ENCODE measurements at places on chromosomes 3 and 15. TPM values are rescaled to one million over a fixed set of nuclear protein-coding genes. Genes with fewer than 3 reads are reported as not detected.

Gene GOLGA8M
- not detected for total RNA-seq

DNA sequence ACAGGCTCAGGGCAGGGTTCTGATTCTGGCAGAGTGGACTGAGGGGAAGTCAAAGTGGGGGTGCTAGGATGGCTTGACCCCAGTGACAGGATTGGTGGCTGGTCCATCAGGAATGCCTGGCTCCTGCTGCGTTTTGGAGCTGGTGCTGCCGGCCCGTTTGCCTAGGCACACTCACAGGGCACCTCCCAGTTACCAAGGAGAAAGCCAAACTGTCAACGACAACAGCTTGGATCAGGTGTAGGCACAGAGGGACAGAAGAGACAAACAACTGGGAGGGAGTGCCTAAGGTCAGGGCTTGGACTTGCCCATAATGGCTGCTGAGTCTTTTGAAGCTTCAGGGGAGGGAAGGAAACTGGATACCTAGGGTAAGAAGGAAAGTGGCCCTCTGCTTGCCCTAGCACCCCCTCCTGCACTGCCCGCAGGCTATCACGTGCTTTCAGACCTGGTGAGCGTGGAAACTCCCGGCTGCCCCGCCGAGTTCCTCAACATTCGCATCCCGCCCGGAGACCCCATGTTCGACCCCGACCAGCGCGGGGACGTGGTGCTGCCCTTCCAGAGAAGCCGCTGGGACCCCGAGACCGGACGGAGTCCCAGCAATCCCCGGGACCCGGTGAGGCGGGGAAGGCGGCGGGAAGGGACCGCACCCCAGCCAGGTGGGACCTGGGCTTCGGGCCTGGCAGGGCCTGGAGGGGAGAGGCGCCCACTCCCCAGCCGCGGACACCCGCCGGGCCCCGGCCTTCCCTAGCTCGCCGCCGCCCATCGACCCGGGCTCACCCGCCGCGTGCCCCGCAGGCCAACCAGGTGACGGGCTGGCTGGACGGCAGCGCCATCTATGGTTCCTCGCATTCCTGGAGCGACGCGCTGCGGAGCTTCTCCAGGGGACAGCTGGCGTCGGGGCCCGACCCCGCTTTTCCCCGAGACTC lies 5.1 kb downstream of the DUOX1 start:
- H3K4me3 ChIP-seq: no peak overlapping the region
- peaks cover 19% of the 10 kb centered on the region for H3K27me3 ChIP-seq
- H3K4me1 ChIP-seq: no peaks in the 10 kb centered on the region
- H3K27ac ChIP-seq: no peak overlapping the region
- DNase-seq: no peak

GRCh38 chr3:37456781-37457180 lies 282.4 kb upstream of the LRRFIP2 start:
- DNase-seq: no peak
- H3K36me3 ChIP-seq: no peaks in the 10 kb centered on the region
- no peaks in the 10 kb centered on the region for H3K4me1 ChIP-seq
- H3K27me3 ChIP-seq: peaks cover 20% of the 10 kb centered on the region
- H3K4me3 ChIP-seq: no peak overlapping the region

Gene SCG3
- not detected for total RNA-seq

- no peak overlapping the region for H3K27ac ChIP-seq
- DNase-seq: no peak
These were observed 44.0 kb downstream of the EDEM1 start for GRCh38 chr3:5231487-5231886.

Gene GOLGA8K
- 0.13 TPM for total RNA-seq

Gene FEZF2
- total RNA-seq: not detected

- DNase-seq: no peak
- peaks cover 12% of the 10 kb centered on the region for H3K4me1 ChIP-seq
- no peaks in the 10 kb centered on the region for H3K36me3 ChIP-seq
- H3K27ac ChIP-seq: no peak overlapping the region
- no peaks in the 10 kb centered on the region for H3K27me3 ChIP-seq
These were observed 219.9 kb downstream of the TCF12 start for GRCh38 chr15:57138349-57138788.

DNA sequence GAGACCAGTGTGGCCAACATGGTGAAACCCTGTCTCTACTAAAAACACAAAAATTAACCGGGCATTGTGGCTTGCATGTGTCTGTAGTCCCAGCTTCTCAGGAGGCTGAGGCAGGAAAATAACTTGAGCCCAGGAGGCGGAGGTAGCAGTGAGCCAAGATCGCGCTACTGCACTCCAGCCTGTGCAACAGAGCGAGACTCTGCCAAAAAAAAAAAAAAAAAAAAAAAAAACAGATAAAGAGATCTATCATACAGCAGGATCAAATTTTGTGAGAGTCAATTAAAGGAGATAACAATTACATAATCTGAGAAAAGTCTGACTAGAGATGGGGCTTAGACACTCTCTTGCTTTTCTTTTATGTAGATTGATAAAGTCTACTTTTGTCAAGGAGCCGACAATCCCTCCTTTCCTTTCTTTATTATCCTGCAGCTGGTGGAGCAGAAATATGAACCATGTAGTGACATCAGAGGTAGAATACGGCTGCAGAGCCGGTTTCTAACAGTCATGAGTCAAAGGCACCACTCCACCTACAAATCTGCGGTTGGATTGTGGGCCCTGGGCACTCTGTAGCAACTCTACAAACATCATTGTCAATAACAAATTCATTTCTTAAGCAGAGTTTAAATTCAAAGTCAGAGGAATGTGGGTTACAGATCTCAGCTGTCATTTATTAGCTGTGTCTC lies 9.0 kb downstream of the C2CD4A start:
- H3K27me3 ChIP-seq: no peaks in the 10 kb centered on the region
- H3K36me3 ChIP-seq: no peaks in the 10 kb centered on the region
- no peaks in the 10 kb centered on the region for H3K4me1 ChIP-seq
- no peak overlapping the region for H3K4me3 ChIP-seq
- H3K27ac ChIP-seq: no peak overlapping the region

Gene FGF7
- not detected for total RNA-seq

DNA sequence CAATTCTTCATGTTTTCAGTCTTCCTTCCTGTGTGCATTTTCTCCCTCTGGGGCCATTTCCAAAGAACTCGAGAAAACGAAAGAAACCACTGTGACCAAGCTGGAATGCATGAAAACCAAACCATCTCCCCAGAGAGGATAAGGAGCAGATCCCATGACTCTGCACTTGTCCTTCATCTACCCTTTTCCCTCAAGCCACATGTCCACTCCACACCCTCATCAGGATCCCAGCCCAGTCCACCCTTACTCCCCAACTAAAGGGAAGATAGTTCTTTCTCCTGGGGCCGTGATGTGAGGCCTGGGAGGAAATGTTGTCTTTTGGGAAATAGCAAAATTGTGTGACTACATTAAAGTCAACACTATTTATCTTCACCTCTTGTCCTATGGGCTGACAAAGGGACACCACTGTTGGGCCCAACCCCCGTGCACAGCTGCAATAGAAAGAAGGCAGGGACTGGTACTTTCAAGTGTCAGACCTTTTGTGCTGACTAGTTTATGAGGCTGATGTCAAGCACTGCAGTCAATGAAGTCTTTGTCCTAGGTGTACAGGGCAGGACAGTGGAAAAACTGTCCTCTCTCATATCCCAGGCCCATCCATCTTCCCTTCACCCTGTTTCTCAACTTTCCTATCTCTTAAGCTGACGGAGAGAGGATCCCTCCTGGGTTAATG lies 487.1 kb upstream of the NR2F2 start:
- H3K4me1 ChIP-seq: peaks cover 30% of the 10 kb centered on the region
- DNase-seq: no peak
- no peaks in the 10 kb centered on the region for H3K27me3 ChIP-seq
- H3K27ac ChIP-seq: no peak overlapping the region

GRCh38 chr3:155217591-155217990 lies 75.9 kb downstream of the STRIT1 start:
- no peak overlapping the region for H3K4me3 ChIP-seq
- no peaks in the 10 kb centered on the region for H3K4me1 ChIP-seq
- no peak for DNase-seq
- H3K36me3 ChIP-seq: no peaks in the 10 kb centered on the region
- no peak overlapping the region for H3K27ac ChIP-seq
- H3K27me3 ChIP-seq: no peaks in the 10 kb centered on the region

Gene SLC4A7
- 55.0 TPM for total RNA-seq

- H3K27ac ChIP-seq: peak overlapping the region; percentile 96
- peaks cover 32% of the 10 kb centered on the region for H3K4me1 ChIP-seq
- peak overlapping the region; percentile 99 for H3K4me3 ChIP-seq
- no peaks in the 10 kb centered on the region for H3K27me3 ChIP-seq
These were observed 449 bp downstream of the RAF1 start for GRCh38 chr3:12663401-12663935.

- no peak for DNase-seq
- no peaks in the 10 kb centered on the region for H3K27me3 ChIP-seq
- peaks cover 3% of the 10 kb centered on the region for H3K4me1 ChIP-seq
- H3K36me3 ChIP-seq: no peaks in the 10 kb centered on the region
- no peak overlapping the region for H3K27ac ChIP-seq
These were observed 100.4 kb downstream of the DAPK2 start for GRCh38 chr15:63945838-63946298.

Gene ARPP21
- not detected for total RNA-seq

DNA sequence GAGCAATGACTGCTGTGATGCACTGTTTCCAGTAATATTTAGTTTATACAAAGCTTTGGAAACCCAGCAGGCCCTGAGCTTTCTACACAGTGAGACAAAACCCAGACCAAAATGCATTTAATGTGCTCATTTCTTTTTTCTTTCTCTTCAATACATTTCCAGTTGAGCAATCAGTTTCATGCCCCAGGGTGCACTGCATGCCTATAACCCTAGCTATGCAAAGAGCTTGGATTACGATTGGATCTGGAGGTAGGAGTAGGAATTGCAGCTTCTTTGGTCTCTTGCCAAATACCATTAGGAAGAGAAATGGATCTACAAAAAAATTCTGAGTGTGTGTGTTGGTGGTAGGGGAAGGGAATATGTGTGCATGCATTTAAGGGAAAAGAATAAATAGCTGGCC lies 1001.4 kb downstream of the SQOR start:
- H3K4me1 ChIP-seq: no peaks in the 10 kb centered on the region
- DNase-seq: no peak
- no peak overlapping the region for H3K27ac ChIP-seq
- H3K36me3 ChIP-seq: no peaks in the 10 kb centered on the region
- no peak overlapping the region for H3K4me3 ChIP-seq

GRCh38 chr15:85760531-85761371 lies 34.0 kb downstream of the KLHL25 start:
- no peaks in the 10 kb centered on the region for H3K4me1 ChIP-seq
- H3K27ac ChIP-seq: no peak overlapping the region
- DNase-seq: no peak
- no peaks in the 10 kb centered on the region for H3K27me3 ChIP-seq

GRCh38 chr3:159263750-159264553 lies 462.1 kb downstream of the MFSD1 start:
- no peaks in the 10 kb centered on the region for H3K4me1 ChIP-seq
- H3K4me3 ChIP-seq: no peak overlapping the region
- H3K27ac ChIP-seq: no peak overlapping the region
- H3K36me3 ChIP-seq: no peaks in the 10 kb centered on the region

- no peaks in the 10 kb centered on the region for H3K27me3 ChIP-seq
- H3K36me3 ChIP-seq: no peaks in the 10 kb centered on the region
- DNase-seq: no peak
These were observed 23.1 kb upstream of the GABPB1 start for GRCh38 chr15:50377867-50378751.

GRCh38 chr3:46335541-46335940 lies 18.4 kb upstream of the CCR2 start:
- no peaks in the 10 kb centered on the region for H3K27me3 ChIP-seq
- H3K36me3 ChIP-seq: no peaks in the 10 kb centered on the region
- DNase-seq: no peak
- H3K27ac ChIP-seq: no peak overlapping the region

DNA sequence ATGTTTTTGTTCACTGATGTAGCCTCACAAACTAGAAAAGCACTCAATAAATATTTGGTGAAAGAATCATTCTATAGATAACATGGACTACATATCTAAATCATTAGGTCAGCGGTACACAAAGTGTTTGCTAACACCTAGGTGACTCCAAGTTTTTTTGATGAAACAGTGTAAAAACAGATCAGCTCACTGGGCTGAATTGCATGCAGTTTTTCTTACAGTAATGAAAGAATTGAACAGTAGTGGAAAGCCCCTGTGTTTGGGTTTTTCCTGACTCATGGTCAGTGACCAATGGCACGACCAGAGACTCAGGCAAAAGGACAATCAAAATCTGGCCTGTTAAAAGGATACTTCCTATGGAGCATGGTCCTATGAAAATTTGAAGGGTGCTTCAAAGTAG lies 384.3 kb upstream of the EPHA6 start:
- H3K36me3 ChIP-seq: no peaks in the 10 kb centered on the region
- no peaks in the 10 kb centered on the region for H3K4me1 ChIP-seq

GRCh38 chr3:41611008-41611407 lies 350.9 kb downstream of the ULK4 start:
- no peak overlapping the region for H3K4me3 ChIP-seq
- H3K27ac ChIP-seq: no peak overlapping the region
- DNase-seq: no peak

Gene LINGO1
- total RNA-seq: not detected

- no peak overlapping the region for H3K4me3 ChIP-seq
- no peaks in the 10 kb centered on the region for H3K36me3 ChIP-seq
- H3K27me3 ChIP-seq: no peaks in the 10 kb centered on the region
- DNase-seq: no peak
- H3K4me1 ChIP-seq: no peaks in the 10 kb centered on the region
- H3K27ac ChIP-seq: no peak overlapping the region
These were observed 55.7 kb upstream of the GRM7 start for GRCh38 chr3:6805236-6805635.

GRCh38 chr3:118587037-118587741 lies 447.5 kb downstream of the IGSF11 start:
- no peaks in the 10 kb centered on the region for H3K27me3 ChIP-seq
- H3K27ac ChIP-seq: no peak overlapping the region
- no peaks in the 10 kb centered on the region for H3K36me3 ChIP-seq
- H3K4me1 ChIP-seq: no peaks in the 10 kb centered on the region
- DNase-seq: no peak
- no peak overlapping the region for H3K4me3 ChIP-seq

GRCh38 chr3:1495466-1495865 lies 402.6 kb downstream of the CNTN6 start:
- DNase-seq: no peak
- no peak overlapping the region for H3K27ac ChIP-seq
- H3K36me3 ChIP-seq: no peaks in the 10 kb centered on the region
- no peaks in the 10 kb centered on the region for H3K27me3 ChIP-seq

DNA sequence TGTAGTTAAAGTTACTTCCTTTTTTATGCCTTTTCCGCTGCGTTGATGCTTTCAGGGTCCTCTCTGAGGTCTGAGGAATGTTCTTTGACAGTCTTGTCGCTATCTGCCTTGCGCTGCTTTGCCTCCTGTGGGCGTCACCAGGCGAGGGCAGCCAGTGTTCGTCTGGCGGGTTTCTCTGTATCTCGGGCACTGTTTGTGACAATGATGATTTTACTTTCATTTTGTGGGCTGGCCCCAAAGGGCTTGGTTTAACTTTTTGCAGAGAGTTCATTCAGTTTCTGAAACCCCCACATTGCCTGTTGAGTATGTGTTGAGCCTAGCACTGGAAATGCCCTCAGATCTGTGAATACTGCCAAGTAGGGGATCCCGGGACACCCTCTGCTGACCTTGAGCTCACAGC lies 24.6 kb upstream of the SACM1L start:
- H3K4me3 ChIP-seq: peak overlapping the region; percentile 64
- H3K4me1 ChIP-seq: peaks cover 24% of the 10 kb centered on the region
- no peaks in the 10 kb centered on the region for H3K36me3 ChIP-seq
- H3K27me3 ChIP-seq: no peaks in the 10 kb centered on the region

Gene SCN5A
- 0.47 TPM for total RNA-seq

All from CD8-positive, alpha-beta memory T cell (primary cell).